ENCODE measurements at places on chromosomes 2 and 18.
A peak's percentile ranks its signal among the peaks of the same experiment; 100 is the strongest.

DNA sequence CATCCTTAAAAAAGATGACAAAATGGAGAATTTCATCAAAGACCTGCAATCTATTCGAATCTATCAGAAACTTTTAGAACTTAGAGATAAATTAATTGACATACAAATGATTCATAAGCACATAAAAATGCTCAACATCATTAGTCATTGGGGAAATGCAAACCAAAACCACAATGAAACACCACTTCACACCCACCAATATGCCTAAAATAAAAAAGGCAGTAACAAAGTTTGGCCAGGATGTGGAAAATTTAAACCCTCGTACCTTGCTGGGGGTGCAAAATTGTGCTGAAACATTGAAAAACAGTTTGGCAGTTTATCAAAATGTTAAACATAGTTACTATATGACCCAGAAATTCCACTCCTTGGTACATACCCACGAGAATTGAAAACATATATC is 11.5 kb upstream of the EIF2AK3 start:
- DNase-seq = peak; percentile 20

- no peak for DNase-seq
Observed at GRCh38 chr2:98607741-98608115, 584 bp downstream of the COA5 start.

- DNase-seq = no peak
Observed at GRCh38 chr2:76829374-76830234, 692.6 kb downstream of the LRRTM4 start.

DNA sequence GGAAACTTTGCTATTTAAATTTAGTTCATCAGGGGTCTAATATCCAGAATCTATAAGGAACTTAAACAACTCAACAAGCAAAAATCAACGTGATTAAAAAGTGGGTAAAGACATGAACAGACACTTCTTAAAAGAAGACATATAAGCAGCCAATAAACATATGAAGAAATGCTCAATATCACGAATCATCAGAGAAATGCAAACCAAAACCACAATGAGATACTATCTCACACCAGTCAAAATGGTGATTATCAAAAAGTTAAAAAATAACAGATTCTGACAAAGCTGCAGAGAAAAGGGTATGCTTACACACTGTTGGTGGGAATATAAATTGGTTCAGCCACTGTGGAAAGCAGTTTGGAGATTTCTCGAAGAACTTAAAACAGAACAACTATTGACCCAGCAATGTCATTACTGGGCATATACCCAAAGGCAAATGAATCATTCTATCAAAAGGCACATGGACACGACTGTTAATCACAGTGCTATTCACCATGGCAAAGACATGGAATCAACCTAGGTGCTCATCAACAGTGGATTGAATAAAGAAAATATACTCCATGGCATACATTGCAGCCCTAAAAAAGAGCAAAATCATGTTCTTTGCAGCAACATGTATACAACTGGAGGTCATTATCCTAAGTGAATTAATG is 189.9 kb downstream of the SLC4A10 start:
- DNase-seq = no peak

DNA sequence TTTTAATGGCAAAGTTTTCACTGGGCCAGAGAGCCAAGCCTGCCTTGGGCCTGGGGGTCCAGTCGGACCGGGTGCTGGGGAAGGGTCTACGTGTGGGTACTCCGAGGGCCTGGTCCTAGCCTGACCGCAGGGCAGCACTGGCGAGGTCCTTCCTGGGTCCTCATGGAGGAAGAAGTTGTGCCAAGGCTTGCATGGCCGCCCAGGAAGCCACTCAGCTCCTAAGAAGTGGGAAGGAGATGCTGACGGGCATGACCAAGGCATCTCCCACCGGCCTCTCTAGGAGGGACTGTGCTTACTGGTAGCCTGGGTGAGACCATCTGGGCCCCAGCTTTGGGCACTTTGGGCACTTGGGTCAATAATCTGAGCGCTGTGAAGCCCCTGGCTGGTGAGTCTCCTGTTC is 22.6 kb downstream of the CIB4 start:
- no peak for DNase-seq

Measured in CD4-positive, alpha-beta T cell treated with Interleukin-6 at 100 ng/mL for 8 hours (primary cell).